ENCODE measurements at places on chromosomes 1 and 21.

- DNase-seq: no peak
Observed at GRCh38 chr1:201665036-201665435, 126.1 kb downstream of the NAV1 start.

DNA sequence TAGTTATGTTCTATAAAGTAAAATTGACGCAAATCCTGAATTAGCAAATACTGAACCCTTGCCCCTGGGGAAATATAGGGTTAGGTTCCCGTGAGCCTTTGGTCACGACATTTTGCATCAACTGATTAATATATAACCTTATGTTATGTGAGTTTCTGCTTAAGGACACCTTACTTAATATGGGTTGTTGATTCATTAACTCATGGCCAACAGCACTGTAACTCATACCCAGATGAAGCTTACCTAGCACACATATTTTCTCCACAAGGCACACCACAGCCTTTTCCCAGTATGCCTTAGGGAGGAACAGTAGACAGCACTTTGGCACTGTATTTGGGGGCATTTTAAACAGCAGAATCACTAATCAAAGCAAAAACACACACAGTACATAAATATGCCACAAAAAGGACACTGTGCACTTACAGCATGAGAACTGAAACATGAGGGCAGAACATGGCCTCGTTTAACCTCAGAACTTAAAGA is 15.1 kb downstream of the INAVA start:
- no peak for DNase-seq

GRCh38 chr21:35325953-35326352 is 276.9 kb upstream of the RUNX1 start:
- DNase-seq: no peak

- no peak for DNase-seq
Observed at GRCh38 chr1:226373376-226373775, 34.5 kb downstream of the PARP1 start.

DNA sequence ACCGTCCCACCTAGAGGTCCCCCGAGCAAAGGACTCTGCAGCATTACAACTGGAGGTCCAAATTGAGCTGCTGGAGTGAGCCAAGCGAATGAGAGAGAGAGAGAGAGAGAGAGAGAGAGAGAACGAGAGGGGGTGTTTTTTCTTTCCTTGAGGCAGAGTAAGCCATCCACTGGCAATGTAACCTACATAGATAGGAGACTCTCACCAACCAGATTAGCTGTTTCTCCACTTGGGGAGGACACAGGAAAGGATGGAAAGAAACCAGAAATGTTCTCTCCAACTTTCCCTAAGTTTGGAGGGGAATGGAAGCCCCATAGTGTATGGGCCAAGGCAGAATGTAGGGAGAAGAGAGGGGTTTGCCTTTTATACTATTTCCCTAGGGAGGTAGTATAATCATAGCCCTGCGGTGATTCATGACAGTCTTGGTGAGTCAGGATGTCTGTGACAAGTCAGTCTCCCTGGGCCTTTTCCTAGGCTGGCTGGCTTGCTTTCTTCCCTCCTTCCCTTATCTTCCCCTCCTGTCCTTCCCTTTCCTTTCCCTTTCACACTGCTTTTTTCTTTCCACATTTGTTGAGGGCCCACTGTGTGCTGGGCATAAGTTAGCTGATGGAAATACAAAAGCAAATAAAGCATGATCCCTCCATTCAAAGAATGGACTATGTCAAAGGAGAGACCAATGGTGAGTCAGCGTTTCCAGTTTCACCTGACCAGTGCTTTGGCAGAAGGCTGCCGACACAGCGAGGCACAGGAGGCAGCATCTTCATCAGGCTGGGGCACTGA is 7.1 kb downstream of the FNDC7 start:
- no peak for DNase-seq

GRCh38 chr1:207863893-207864535 is 46.9 kb downstream of the CD34 start:
- DNase-seq: no peak

DNA sequence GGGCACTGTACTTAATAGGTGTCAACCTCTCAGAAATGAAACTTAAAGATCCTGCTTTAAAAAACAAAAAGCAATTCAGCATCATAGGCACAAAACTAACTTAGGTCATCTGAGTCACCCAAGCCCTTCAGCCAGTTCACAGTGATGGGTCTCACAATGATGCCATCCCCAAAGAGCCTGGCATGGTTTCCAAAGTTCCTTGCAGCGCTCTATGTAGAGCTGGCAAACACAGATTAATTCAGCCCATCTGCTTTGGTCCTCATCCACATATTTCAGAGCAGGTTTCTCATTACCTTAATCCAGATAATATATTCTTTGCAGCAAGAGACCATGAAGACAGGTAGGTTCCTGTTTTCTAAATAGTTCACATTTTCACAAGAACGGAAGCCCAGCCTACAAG is 14.6 kb upstream of the PLA2G2C start:
- no peak for DNase-seq

GRCh38 chr1:164895026-164895912 is 336.3 kb downstream of the PBX1 start:
- no peak for DNase-seq

GRCh38 chr1:45722809-45723208 is 27.6 kb downstream of the IPP start:
- DNase-seq: no peak

DNA sequence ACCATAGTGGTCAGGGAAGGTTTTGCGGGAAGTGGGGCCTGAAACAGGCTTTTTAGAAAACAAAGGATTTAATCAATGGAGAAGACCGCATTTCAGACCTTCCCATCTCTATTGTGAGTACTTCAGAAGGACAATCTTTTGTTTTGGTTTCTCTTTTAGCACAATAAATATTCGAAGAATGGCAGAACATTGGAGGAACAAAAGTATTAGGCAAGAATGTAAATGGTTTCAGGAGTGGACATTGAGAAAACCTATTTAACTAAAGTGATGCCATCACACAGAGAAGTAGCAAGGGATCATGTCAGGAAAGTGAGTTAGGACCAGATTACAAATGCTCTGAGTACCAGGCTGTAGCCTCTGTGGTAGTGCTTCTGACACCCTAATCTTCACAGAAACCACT is 26.8 kb upstream of the UBE2U start:
- no peak for DNase-seq

GRCh38 chr1:185914089-185914488 is 179.9 kb downstream of the HMCN1 start:
- DNase-seq: no peak

GRCh38 chr1:162548170-162548569 is 13.4 kb upstream of the UAP1 start:
- DNase-seq: no peak

- DNase-seq: peak; percentile 40
Observed at GRCh38 chr1:6962996-6963911, 178.0 kb downstream of the CAMTA1 start.

DNA sequence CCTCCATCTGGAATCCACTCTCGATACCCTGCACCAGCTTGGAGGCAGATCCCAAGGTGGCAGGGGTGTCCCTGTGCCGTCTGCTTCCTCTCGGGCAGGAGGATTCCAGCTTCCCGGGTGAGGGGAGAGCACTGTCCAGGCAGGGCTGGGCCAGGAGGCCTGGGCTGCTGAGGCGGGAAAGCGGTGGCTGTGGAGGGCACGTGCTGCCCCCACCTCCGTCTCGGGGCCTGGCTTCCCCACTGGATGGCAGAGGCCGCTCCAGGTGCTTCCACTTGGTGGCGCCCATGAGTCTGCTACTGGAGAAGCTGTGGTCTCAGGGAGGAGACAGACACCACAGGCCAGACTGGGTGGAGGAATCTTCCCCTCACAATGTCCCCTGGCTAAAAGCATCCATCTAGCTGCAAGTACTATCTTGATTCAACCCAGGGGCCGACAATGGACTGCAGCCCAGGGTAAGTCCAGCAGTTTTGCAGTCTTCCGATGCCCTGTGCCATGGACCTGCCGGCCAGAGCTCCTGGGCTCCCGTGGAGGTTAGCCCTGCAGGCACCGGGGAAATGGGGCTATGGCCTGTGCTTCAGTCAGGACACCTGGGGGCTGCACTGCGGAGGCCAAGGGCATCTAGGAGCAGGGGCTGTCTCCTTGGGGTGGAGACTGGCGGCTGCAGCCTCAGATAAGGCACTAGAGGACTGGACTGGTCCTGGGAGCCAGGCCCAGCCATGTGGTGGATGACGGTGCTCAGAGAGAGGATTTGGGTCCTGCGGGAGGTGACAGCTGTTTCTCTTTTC is 41.3 kb upstream of the EIF4G3 start:
- DNase-seq: peak; percentile 56

DNA sequence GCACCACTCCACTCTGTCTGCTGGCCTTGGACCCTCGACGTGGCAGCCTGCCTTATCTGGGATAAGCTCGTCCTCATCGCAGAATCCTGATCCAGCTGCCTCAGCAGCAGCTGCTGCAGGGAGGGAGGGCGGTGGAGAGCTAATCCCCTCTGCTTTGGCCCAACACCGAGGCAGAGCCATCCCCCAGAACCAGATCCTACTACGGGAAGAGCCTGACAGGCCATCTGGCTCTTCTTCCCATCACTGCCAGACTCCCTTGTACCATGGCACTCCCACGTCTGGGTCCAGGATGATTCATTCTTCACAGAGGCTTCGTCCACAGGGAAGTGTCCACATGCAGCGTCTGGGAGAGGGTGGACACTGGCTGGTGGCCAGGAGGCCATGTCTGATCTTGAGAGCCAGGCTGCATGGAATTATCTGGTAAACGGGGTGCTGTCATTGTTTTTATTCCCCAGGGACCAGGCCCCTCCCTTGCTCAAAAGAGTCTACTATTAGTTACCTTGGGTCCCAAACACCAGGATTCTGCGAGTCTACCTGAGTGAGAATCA is 14.6 kb upstream of the PKP1 start:
- DNase-seq: no peak

DNA sequence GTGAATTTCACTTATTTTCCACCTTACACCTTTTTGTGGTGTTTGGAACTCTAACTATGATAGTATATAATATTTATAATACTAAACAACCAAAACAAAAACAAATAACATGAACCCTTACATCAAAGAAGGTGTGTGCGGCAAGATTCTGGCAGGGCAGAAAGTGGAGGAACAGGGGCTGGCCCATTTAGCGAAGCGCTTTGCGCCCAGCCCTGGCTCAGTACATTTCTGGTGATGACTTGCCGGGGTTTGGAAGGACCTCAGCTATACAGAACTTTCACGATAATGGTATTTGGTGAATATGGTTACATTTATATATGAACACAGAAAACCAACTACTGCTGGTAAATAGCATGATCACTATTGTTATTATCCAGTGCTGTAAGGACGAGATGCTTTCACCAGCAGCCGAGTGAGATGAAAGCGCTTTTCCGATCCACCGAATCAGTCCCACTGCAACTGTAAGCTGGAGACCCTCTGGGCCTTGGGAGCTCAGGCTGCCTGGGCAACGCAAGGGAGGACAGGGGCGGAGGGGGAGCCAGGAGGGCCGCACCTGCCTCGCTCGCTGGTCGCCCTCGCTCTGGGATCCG is 63.9 kb downstream of the CD247 start:
- DNase-seq: no peak

GRCh38 chr21:22965455-22966135 is 1967.4 kb downstream of the NCAM2 start:
- no peak for DNase-seq

DNA sequence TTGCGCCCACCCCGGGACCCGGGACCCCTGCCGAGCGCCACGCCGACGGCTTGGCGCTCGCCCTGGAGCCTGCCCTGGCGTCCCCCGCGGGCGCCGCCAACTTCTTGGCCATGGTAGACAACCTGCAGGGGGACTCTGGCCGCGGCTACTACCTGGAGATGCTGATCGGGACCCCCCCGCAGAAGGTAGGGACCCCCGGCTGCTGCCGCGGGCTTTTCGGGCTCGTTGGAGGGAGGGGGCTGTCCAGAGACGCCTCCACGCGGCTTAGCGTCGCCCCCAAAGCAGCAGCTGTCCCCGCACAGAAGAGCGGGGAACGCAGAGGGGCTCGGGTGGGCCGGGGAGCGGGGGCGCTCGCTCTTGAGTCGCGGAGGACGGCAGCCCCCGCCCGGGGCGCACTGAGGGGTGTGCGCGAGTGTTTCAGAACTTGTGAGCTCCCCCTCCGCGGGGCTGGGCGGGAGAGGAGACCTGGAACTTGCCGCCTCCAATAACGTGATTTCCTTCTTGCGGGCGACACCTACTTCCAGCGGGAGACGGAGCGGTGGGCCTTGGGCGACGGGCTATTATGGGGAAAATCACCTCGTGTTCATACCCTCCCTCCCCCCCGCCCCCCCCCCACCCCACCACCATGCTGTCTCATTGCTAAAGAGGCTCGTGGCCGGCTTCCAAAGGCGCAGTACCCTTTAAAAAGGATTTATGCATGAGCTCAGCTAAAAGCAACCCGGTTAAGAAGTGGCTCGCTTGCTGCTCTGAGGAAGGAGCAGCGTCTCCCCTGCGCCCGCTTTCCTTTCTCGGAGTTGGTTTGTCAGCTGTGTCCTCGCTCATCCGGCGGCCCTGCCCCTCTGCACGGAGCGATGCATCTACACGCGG is 664 bp downstream of the BACE2 start:
- DNase-seq: no peak

- DNase-seq: no peak
Observed at GRCh38 chr1:45914836-45915235, 111.4 kb downstream of the MAST2 start.

DNA sequence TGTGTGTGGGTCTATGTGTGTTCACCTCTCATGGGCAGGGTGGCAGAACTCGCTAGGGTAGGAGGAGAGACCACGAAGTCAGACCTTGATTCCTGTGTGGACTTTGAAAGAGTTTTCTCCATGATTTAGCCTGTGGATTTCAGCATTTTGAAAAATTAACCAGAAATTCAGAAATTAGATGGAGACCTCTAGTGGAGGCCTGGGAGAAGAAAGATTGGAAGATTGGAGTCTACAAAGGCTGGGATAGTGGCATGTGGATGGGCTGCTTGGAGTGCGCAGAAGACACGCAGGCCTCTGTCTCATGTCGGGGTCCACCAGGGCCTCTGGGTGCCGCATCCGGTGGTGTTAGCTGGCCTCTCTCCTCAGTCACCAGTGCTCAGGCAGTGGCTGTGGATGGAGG is 18.9 kb upstream of the IGSF5 start:
- DNase-seq: no peak

- no peak for DNase-seq
Observed at GRCh38 chr1:17998889-17999288, 108.7 kb upstream of the IGSF21 start.

- DNase-seq: peak; percentile 99
Observed at GRCh38 chr1:183635606-183636333, at the start of gene ARPC5. Gene ARPC5, minus strand, starts transcription at chr1:183635783. Its CDS starts 124 bp downstream, at chr1:183635659.

GRCh38 chr1:172447641-172448040 is 3.8 kb upstream of the PIGC start:
- no peak for DNase-seq
